ENCODE measurements at places on chromosomes 1 and 21.

DNA sequence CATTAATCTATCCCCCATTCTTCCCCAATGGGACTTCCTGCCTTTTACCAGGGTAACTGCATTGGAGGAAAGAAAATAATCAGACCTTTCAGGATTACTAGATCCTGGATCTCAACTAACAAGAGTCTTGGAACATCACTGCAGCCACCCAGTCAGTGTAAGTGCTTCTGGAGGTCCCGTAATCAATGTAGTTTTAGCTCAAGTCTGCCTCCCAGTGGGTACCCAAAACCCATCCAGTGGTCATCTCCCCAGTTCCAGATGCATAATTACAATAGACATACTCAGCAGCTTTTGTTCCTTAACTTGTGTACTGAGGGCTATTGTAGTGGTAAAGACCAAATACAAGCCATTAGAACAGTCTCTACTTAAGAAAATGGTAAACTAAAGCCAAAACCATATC, 319.1 kb downstream of the GPATCH2 start:
- no peak overlapping the region for H3K4me3 ChIP-seq
- H3K36me3 ChIP-seq: no peaks in the 10 kb centered on the region
- H3K4me1 ChIP-seq: no peaks in the 10 kb centered on the region
- no peak for DNase-seq
- no peak overlapping the region for H3K27ac ChIP-seq

DNA sequence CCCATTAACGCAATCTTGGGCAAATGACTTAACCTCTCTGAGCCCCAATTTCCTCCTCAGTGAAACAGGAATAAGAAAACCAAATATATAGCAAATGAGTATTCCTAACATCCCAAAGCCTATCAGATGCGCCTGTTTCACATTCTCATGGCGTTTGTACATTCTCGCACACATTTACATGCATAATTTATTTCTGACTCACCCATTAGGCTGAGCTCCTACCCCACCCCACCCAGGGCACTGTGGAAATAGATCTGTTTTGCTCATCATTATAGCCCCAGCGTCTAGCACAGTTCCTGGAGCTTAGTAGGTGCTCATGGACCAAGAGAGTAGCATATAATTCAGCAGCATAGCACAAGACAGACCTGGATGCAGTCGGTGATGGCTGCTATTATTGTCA, 146.1 kb upstream of the VANGL1 start:
- H3K27me3 ChIP-seq: no peaks in the 10 kb centered on the region
- no peak overlapping the region for H3K4me3 ChIP-seq
- no peak for DNase-seq
- no peaks in the 10 kb centered on the region for H3K36me3 ChIP-seq
- no peak overlapping the region for H3K27ac ChIP-seq

- no peak overlapping the region for H3K27ac ChIP-seq
- no peak for DNase-seq
- H3K27me3 ChIP-seq: no peaks in the 10 kb centered on the region
- peaks cover 11% of the 10 kb centered on the region for H3K36me3 ChIP-seq
These were observed 886 bp downstream of the BTBD8 start for GRCh38 chr1:92081031-92081430.

DNA sequence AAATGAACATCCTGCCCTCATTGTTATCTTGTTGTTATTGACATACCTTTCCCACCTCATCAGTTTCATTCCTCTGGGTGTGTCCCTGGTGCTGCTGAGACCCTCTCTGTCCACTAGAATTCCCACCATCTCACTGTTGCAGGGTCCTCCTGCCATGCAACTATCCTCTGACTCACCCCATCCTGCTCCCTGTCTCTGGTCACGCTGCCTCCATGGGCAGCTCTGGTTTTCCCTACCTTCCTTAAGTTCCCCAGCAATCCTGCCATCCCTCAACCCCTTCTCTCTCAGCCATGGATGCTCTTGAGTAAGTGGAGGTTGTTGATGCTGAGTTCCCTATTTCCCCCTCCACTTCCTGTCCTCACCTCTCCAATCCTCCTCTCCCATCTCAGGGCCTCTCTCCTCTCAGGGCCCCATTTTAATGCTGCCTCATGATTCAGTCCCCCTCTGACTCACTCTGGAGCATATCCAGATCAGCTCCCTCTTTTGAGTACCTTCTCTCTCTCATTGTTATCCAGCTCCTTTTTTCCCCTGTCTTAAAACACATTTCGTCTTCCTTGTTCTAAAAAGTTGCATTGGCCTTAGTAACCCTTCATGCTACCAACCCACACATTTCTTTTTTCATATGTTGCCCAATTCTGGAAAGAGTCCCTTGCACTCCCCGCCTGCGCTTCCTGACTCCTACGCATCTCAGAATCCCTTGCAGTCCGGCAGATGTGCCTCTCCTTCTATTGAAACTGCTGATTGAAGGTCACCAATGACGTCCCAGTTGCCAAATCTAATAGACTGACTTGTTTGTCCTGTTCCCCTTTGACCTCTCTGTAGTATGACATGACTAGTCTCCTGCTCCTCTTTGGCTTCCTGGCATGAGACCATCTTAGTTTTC, 92.0 kb downstream of the CNIH3 start:
- no peaks in the 10 kb centered on the region for H3K4me1 ChIP-seq
- no peak overlapping the region for H3K4me3 ChIP-seq
- no peak for DNase-seq

DNA sequence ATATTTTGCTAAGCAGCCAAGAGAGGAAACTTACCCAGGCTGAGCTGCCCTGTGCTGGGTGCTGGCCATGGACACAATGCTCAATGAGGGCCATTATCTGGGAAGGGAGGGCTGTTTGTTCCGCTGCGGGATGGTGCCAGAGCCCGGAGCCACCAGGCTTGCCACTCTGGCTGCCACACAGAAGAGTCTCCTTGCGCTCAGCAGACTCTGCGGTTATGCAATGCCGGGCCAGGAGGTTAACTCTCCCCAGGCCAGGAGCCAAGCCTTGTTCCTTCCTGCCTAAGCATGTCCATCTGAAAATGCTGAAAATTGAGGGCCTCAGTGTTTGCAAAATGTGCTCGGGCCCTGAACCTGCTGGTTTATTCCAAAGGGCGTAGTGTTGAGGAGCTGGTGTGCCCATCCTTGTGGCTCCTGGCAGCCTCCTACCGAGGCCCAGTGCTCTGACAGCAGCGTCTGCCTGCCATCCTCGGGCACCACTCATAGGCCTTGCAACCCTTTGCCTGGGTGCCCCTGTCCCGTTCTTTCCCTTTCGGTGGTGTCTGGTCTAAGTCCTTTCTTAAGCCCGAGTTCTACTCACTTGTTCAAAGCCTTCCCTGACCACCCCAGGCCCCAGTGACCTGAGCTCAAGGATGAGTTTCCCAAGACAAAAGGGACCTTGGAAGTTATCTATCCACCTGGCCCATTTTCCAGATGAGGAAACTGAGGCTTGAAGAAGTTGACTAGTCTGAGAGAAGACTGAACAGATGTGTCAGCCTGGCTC, 133.8 kb upstream of the EDN2 start:
- no peak overlapping the region for H3K4me3 ChIP-seq
- no peak for DNase-seq
- peaks cover 82% of the 10 kb centered on the region for H3K36me3 ChIP-seq
- no peaks in the 10 kb centered on the region for H3K27me3 ChIP-seq
- no peak overlapping the region for H3K27ac ChIP-seq

DNA sequence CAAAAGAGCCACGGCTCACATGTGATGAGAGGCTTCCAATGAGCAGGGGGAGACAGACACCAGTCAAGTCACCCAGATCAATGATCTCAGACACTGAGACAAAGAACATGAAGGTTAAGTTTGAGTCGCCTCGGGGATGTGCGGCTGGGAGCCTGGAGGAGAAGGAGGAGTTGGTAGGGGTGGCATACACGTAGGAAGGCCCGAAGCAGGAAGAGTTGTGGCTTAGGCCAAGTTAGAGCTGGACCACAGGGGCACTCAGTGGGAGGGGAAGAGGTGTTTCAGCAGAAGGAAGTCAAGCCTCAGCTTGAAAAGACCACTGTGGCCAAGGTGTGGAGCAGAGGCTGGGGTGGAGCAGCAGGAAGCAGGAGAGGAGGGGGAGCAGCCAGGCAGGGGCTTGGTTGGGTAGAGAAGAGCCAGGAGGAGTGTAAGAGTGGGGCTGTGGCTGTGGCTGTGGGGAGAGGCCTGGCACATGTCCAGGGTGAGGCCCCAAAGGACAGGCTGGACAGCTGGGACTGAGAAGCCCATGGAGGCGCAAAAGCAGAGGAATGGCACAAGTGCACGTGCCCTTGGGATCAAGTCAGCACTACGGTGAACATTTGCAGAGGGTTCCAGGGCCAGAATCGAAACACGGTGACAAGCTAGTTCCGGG, 27.6 kb downstream of the CTNNBIP1 start:
- H3K4me3 ChIP-seq: no peak overlapping the region
- H3K36me3 ChIP-seq: peaks cover 9% of the 10 kb centered on the region
- H3K4me1 ChIP-seq: peaks cover 5% of the 10 kb centered on the region
- no peak for DNase-seq

GRCh38 chr1:43924516-43924915, 9.1 kb upstream of the ARTN start:
- no peaks in the 10 kb centered on the region for H3K4me1 ChIP-seq
- H3K27ac ChIP-seq: no peak overlapping the region
- peaks cover 24% of the 10 kb centered on the region for H3K36me3 ChIP-seq
- DNase-seq: no peak

- H3K27ac ChIP-seq: no peak overlapping the region
- no peak overlapping the region for H3K4me3 ChIP-seq
- H3K4me1 ChIP-seq: no peaks in the 10 kb centered on the region
- no peak for DNase-seq
These were observed 108.9 kb upstream of the POGK start for GRCh38 chr1:166730299-166730888.

GRCh38 chr1:172354291-172355274, 65.9 kb upstream of the C1orf105 start:
- H3K36me3 ChIP-seq: no peaks in the 10 kb centered on the region
- no peak for DNase-seq
- no peaks in the 10 kb centered on the region for H3K27me3 ChIP-seq
- no peak overlapping the region for H3K4me3 ChIP-seq
- peaks cover 29% of the 10 kb centered on the region for H3K4me1 ChIP-seq
- H3K27ac ChIP-seq: no peak overlapping the region

DNA sequence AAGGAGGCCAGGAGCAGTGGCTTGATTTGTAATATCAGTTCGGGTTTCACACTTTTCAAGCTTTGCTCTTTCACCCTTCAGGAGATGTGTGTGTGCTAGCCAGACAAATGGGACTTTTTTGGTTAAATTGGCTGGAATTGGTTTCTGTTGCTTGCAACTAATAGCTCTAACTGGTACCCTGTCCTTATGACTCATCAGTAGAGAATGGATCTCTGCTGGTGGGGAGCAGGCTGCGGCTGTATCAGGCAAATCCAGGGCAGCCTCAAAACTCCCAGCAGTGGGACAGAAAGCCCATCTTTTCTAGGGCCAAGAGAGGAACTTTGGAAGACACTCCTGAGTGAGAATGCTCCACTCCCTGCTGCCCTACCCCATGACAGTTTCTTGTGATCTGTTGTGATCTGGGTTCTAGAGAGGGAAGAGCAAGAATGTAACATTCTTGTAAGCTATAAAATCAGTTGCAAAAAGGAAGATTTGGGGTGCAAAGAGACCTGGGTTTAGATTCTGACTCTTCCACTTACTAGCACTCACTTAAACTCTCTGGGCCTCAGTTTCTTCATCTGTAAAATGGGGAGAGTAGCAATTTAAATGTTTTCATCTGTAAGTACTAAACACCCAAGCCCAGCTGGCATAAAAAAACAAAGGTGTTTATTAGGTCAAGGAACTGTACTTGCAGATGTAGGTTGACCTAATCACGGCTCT, 257.0 kb upstream of the TMEM51 start:
- H3K27me3 ChIP-seq: peaks cover 20% of the 10 kb centered on the region
- no peak for DNase-seq
- H3K4me1 ChIP-seq: no peaks in the 10 kb centered on the region
- no peak overlapping the region for H3K4me3 ChIP-seq
- H3K27ac ChIP-seq: no peak overlapping the region

- H3K4me1 ChIP-seq: no peaks in the 10 kb centered on the region
- H3K27ac ChIP-seq: no peak overlapping the region
- DNase-seq: no peak
- H3K36me3 ChIP-seq: no peaks in the 10 kb centered on the region
- peaks cover 54% of the 10 kb centered on the region for H3K27me3 ChIP-seq
- no peak overlapping the region for H3K4me3 ChIP-seq
These were observed 52.1 kb downstream of the ZSCAN20 start for GRCh38 chr1:33524586-33524985.

DNA sequence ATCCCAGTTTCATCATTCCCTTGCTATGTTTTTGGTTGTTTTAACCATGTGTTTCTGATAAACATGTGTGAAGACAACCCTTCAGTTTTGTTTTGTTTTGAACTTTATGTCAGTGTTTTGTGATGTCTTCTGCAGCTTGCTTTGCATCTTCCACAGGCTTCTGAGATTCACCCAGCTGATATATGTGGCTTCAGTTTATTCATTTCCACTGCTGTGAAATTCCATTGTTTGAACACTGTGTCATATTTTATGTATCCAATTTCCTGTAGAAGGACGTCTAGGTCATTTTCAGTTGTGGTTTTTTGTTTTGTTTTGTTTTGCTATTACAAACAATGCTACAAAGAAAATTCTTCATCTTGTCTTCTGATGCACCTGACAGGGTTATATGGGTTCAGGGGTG, 27.2 kb upstream of the SLC26A9 start:
- no peaks in the 10 kb centered on the region for H3K36me3 ChIP-seq
- no peak for DNase-seq
- H3K27me3 ChIP-seq: peaks cover 4% of the 10 kb centered on the region
- no peak overlapping the region for H3K4me3 ChIP-seq
- no peak overlapping the region for H3K27ac ChIP-seq

DNA sequence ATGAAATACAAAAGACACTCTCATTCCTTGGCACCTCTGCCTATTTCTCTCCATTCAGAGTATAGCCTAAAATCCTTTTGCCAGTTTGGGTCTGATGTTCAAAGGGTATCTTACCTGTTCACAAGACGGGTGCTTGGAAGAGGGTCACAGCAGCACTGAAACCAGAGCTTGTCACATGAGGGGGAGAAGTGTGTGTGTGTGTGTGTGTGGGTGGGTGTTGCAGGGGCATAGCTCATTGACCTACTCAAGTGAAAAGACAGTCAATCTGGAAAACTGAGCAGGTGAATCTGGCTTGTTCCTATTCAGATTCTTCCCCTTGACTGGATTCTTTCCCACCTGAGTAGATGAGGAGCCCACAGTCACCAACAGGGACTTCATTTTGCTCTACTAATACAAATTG, 63.9 kb downstream of the KCTD3 start:
- no peak overlapping the region for H3K4me3 ChIP-seq
- no peaks in the 10 kb centered on the region for H3K36me3 ChIP-seq
- no peak for DNase-seq
- no peak overlapping the region for H3K27ac ChIP-seq
- H3K27me3 ChIP-seq: no peaks in the 10 kb centered on the region

- no peak for DNase-seq
- no peaks in the 10 kb centered on the region for H3K27me3 ChIP-seq
- no peaks in the 10 kb centered on the region for H3K4me1 ChIP-seq
- H3K4me3 ChIP-seq: no peak overlapping the region
These were observed 876.5 kb upstream of the B3GALT2 start for GRCh38 chr1:194062962-194063361.
